Mucosa of gallbladder (tissue), 1 donor: ENCODE measurements at places on chromosomes 7 and 10. TPM values are rescaled to one million over a fixed set of nuclear protein-coding genes. Genes with fewer than 3 reads are reported as not detected.
A peak's percentile ranks its signal among the peaks of the same experiment; 100 is the strongest.

DNA sequence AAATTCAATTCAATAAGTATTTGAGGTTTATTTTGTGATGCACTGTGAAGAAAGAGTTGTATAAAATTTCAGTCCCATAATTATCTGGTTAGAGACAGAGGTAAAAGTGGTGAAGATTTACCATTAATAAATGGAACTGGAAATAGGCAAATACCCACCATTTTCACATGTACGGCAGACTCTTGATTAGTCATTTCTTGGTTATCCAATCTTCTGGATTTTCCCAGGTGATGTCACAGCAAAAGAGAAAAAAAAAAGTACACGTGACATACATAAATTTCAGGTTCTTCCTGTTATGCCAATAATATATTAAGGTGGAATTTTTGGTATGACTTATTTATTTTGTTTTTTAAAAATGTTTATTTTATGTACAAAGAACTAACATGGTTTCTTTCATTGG lies 26.8 kb downstream of the NT5C3A start:
- DNase-seq, result no peak

GRCh38 chr7:112091768-112092167 lies 114.4 kb downstream of the DOCK4 start:
- DNase-seq, result no peak

DNA sequence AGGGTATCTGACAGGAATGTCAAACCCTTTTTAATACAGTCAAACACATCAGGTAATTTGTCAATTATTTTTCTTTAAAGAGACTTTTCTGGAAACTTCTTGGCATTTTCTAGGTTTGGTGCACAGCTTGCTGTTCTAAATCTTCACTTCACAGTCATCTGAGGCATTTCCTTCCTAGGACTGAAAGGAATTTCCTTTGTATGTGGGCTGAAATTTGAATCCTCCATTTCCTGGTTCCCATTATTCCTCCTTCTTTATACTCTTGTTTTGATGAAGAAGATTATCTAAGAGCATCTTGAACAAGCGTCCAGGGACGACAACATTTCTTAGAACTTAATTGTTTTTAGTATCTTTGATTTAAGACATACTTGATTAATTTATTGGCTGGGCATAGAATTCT lies 24.9 kb downstream of the CALD1 start:
- no peak for DNase-seq

- DNase-seq, result peak; percentile 43
These were observed 162.6 kb downstream of the FAM107B start for GRCh38 chr10:14611968-14612693.

GRCh38 chr10:67257018-67257417 lies 331.2 kb downstream of the LRRTM3 start:
- no peak for DNase-seq

DNA sequence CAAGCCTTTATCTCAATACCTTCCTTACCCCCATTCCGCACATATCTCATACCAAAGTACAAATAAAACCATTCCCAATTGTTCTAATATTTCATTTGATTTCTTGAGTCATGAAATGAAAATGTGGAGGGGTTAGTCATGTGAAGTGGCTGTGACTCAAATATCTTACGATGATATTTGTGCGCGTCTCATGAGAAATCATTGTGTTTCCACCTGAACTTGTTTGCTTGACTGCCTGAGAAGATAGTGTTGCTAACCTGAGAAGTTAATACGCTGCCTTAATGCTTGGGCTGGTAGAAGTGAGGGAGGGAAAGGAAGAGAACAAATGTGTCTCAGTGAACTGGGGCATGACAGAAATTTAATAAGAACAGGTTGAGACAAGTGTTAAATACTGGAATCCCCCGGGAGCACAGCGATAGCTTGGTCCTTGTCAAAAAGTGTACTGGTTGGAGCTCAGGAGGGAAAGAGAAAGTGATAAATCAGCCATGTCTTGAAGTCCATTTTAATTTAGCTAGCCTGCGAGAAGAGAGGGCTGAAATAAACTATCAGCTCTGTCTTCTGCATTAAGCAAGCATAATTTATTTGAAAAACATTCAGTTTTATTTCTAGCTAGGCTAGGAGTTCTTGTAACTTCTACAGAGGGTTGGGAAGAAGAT lies 7.2 kb upstream of the EPHA1 start:
- DNase-seq, result no peak

- DNase-seq, result no peak
These were observed 83.7 kb downstream of the CARD11 start for GRCh38 chr7:2959828-2960599.

- no peak for DNase-seq
These were observed 9.9 kb upstream of the SPAG6 start for GRCh38 chr10:22335173-22335933.

- peak; percentile 39 for DNase-seq
These were observed 135.9 kb upstream of the PODXL start for GRCh38 chr7:131692131-131692960.

GRCh38 chr7:75711656-75712514 lies 26.9 kb downstream of the HIP1 start:
- DNase-seq, result no peak

DNA sequence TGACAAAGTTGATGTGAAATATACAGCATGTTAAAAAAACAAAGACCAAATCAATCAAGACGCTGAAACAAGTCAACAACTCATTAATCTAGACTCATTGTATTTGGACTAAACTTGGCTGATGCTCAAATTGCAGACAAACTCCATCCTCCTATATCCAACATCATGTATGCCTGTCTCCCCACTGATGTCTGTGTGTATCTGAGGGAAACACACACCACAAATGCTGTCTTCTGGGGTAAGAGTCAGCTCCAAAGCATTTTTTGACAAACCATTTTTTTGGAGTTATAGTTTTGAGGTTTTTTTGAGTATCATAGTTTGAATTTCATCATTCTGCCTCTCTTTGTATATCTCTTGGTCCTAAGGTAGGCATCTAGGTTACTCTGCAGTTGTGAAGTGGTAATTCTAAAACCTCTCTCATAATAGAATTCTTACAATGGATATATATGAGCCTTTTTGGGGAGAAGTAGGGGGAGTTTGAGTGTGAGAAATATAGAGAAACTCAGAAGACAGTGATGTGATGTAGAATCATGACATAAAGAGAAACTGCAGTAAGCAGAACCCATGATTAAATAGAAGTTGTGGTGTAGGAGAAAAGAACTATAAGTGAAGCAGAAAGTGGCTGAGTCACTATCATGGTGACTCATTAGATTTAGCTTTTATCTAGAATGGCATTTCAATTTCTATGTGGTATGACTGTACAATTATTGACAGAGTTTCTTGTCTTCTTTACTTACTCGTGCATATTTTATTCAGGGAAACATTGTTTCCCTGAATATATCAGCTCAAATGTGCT lies 1531.1 kb upstream of the LRRTM3 start:
- no peak for DNase-seq

GRCh38 chr10:15370212-15370855 lies 755 bp downstream of the FAM171A1 start:
- DNase-seq, result no peak

- peak; percentile 36 for DNase-seq
These were observed 140.1 kb downstream of the PLXNA4 start for GRCh38 chr7:132436121-132436520.

DNA sequence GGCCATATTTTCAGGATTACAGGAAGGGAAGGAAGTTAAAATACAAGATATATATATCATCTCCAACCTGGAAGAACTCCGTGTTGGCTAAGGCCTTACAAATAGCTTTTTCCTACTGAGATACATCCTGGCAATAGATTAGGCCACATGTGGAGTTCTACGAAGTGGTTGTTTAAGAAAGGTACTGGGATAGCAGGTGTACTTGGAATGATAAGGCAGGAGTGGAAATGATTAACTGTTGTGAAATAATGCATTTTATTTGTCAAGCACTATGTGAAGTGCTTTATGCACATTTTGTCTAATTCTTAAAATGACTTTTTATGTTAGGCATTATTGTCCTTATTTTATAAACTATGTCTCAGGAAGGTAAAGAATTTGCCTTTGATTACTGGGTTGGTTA lies 18.9 kb upstream of the SMIM30 start:
- no peak for DNase-seq

- no peak for DNase-seq
These were observed 52.1 kb downstream of the TRRAP start for GRCh38 chr7:98930464-98930863.

GRCh38 chr7:24609059-24609458 lies 35.8 kb downstream of the PALS2 start:
- DNase-seq, result no peak

DNA sequence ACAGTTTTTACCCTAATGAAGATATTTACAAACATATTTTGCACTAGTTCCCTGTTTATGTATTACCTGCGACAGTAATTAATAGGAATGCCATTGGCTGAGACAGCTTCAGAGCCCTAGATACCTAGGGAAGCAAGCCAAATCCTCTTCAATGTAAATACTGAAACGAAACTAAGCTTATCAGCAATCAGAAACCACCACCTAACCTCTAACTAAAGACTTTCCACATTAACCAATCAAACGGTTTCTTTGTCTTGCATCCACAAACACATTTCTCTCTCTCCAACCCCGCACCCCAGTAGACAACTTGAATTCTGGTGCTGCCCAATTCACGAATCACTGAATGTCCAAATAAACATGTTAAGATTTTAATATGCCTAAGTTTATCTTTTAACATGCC lies 474.4 kb upstream of the C7orf33 start:
- no peak for DNase-seq

DNA sequence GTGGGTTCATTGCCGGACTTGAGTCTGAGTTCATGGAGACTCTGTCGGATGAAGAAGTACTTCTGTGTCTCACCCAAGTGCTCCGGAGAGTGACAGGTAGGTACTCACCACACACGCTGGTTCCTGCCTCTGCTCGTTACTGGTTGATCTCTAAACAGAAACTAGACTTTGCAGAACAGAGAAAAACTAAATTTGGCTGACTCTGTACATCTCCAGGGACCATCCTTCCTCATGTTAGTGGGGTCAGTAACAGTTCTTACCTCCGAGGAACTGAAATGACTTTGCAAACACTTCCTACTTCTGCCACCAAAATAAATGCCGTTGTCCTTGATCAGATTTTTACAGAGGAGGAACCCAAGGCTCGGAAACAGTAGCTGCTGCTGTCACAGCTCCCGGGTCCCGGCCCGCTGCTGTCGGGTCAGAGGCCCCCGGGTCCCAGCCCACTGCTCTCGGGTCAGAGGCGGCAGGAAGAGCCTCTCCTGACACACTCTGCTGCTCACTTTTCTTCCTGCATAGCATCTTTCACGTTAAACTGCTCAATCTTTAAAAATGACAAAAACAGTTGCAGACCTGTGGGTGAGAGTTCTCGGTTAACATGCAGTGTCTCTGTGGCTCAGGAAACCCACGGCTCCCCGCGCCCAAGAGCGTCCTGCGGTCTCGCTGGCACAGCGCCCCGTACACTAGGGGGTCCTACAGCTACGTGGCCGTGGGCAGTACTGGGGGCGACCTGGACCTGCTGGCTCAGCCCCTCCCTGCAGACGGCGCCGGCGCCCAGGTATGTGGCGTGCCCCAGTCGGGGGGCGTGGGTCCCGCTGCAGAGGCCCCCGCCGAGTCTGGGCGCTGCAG lies 4.8 kb upstream of the MTG1 start:
- DNase-seq, result no peak

GRCh38 chr10:5187867-5188266 lies 2.9 kb upstream of the AKR1C8 start:
- no peak for DNase-seq

DNA sequence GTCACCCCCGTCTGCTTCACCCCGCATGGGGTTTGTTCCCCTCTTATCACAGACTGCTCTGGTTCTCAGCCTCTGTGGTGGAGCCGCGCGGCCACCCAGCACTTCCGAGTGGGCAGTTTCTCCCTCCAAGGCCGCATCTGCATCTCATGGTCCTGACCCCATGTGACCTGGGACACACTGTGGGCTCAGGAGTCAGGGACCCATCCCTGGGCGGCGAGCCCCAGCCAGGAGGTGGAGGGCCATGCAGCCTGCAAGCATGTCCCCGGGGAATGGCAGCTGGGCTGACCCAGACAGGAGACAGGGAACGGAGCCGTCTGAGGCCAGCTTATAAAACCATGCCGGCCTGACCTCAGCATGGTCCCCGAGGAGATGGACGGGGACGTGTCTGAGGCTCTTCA lies 25.2 kb upstream of the TTYH3 start:
- no peak for DNase-seq

Gene TACR2
- total RNA-seq, result 1.6 TPM

Gene CAV1
- total RNA-seq, result 239 TPM

Gene ADAP1
- 52.4 TPM for total RNA-seq

Gene TAF6
- 65.3 TPM for total RNA-seq

Gene PDK4
- total RNA-seq, result 64.2 TPM

Gene CREB5
- 22.5 TPM for total RNA-seq

Gene POP7
- total RNA-seq, result 25.9 TPM

Gene ANKRD1
- 0.09 TPM for total RNA-seq
